ENCODE measurements at places on chromosomes 2 and 18. TPM values are rescaled to one million over a fixed set of nuclear protein-coding genes. Genes with fewer than 3 reads are reported as not detected.

GRCh38 chr2:150374492-150374891 is 113.0 kb downstream of the RND3 start:
- no peak for DNase-seq

PPIG gene
- 66.0 TPM for total RNA-seq

GRCh38 chr18:62717169-62717924 is 2.0 kb downstream of the PHLPP1 start:
- peak; percentile 21 for DNase-seq

GRCh38 chr2:107242811-107243210 is 356.8 kb upstream of the ST6GAL2 start:
- DNase-seq: no peak

GRCh38 chr18:67281746-67282145 is 234.8 kb downstream of the DSEL start:
- DNase-seq: no peak

GRCh38 chr2:168518555-168519066 is 62.5 kb downstream of the CERS6 start:
- DNase-seq: no peak

DNA sequence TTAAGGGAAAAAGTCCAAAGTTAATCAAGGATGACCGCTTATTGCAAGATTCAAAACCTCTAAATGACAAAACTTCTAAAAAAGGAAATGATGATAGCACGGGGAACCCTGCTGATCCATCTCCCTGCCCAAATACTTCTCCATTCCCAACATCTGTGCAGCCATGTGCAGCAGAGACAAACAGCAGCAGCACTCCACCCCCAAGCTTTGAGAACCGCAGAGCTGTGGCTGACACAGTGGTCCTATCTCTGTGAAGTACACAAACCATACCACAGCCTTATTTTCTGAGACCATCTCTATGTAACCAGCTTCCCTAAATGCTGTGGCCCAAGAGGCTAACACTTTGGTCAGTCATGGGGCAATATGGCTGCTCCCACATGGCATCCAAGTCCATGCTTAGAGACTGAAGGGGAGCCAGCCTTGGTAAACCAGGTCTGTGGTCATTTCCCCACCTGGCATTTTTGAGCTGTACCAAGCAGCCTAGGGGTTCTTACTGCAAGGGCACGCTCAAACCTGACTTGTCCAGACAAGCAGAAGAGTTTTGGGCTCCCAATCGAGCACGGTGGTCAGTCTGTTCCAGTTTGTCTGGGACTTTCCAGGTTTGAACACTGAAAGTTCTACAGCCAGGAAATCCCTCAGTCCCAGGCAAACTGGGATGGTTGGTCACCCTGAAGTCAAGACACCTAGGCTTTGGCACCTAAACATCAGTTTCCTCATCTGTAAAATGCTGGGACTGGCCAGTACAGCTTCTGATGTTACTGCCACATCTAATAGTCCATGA is 17.1 kb upstream of the NFE2L2 start:
- DNase-seq: no peak

- no peak for DNase-seq
These were observed 14.0 kb upstream of the IMP4 start for GRCh38 chr2:130328710-130329109.

GRCh38 chr2:109721135-109721534 is 73.0 kb upstream of the RGPD5 start:
- DNase-seq: no peak

- no peak for DNase-seq
These were observed 125.9 kb downstream of the NFATC1 start for GRCh38 chr18:79521416-79522205.

DNA sequence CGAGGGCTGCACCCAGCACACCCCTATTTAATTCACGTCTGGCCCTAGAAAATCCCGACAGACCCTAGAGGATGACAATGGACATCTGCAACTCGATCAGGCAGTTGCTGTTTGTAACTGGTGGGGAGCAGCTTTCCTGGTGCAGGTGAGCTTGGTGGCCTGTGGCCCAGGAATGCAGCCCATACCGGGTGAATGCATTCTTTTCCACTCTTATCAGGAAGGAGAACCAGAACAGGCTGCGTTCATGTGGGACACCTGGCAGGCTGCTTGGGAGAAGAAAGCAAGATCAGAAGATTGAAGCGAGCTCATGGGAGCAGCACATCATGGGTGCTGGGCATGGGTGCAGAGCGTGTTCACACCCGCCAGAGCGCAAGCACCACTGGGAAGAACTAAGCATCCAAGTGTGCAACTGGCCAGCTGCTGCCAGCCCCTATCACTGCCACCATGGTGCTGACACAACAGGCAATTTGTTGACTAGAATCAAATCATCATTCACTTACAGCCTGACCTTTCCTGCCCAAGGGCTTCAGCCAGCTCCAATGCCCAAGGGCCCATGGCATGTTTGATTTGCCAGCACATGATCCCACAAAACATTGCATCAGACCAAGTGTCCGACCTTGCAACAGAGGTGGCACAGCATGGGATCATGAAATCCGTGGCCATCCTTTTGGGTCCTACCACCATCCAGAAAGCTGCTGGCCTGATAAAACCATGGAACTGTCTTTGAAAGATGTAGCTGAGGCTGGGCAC is 241.7 kb upstream of the ID2 start:
- no peak for DNase-seq

DNA sequence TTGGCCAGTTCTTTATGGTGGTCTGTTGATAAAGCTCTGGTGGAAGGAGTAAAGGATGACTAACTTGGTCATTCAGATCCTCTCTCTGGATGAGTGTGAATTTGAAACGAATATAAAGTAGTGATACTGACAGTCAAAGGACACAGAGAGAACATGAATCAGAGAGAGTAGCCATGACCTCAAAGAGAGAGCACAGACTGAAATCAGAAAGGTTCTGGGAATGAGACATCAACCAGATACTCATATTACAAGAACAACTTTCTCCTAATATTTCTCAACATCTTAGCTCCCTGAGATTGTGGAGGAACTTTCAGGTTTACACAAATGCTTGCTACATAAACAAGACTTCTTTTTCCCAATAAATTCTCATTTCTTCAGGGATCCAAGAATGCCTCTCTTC is 849.1 kb upstream of the CHAC2 start:
- DNase-seq: no peak

- no peak for DNase-seq
These were observed 180.2 kb downstream of the TNS1 start for GRCh38 chr2:217822296-217823252.

- DNase-seq: no peak
These were observed 914.3 kb downstream of the DCC start for GRCh38 chr18:53254265-53254664.

DNA sequence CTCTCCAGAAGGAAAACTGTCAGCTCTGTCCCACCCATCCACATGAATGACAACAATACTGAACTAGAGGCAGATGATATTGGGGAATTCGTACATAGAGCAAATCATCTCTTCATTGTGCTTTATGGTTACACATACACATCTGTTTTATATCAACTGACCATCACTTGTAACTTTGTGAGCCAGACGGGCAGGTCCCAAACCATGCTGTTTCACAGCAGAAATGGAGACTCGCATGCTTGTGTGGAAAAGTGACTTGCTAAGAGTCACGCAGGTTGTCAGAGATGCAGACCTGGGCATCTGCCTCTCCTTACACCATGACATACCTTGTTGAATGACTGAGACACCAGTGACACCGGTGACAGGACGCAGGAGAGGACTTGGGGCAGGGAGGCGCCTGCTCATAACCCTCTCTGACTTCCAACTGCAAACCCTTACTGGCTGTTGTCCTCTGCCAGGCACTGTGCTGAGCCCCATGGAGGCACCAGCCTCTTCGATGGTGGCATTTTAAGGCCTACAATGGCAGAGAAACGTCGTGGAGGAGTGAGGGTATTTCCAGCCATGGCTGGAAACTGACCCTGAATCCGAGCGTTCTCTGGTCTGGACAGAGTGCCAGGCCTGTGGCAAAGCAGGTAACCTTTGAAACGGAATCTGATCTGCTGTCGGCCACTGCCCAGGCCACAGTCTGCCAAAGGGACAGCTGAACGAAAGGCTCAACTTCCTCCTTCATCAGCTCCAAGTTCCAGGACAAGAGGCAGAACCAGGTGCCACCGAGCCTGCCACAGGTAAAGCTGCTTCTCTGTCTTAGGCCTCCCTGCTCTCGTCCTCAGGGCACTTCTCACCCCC is 26.9 kb upstream of the ROCK2 start:
- DNase-seq: no peak

DNA sequence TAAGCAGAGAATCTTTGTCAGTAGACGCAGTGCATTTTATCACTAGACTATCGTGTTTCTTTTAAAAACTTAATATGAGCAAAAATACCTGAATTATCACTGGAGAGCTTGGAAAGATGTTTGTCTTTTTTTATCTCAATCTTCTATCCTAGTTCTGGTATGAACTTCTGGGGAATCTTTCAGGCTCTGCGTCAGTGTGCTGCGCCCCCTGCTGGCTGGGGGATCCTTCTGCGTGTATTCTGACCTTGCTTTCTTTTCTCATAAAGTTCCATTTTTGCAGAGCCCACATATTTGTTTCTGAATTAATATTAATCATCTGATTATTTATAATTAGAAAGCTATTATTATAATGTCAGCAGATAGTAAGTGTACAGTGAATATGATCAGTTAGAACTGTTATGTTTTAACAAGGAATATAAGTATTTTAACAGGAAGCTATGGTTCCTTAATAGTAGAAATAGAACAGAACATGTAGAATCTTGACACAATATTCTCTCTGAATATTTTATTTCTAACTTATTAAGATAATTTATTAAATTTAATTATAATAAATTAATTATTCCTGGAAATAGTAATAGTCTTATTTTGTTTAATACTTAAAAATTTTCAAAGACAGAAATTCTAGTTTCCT is 945.0 kb upstream of the CRIM1 start:
- DNase-seq: no peak

DNA sequence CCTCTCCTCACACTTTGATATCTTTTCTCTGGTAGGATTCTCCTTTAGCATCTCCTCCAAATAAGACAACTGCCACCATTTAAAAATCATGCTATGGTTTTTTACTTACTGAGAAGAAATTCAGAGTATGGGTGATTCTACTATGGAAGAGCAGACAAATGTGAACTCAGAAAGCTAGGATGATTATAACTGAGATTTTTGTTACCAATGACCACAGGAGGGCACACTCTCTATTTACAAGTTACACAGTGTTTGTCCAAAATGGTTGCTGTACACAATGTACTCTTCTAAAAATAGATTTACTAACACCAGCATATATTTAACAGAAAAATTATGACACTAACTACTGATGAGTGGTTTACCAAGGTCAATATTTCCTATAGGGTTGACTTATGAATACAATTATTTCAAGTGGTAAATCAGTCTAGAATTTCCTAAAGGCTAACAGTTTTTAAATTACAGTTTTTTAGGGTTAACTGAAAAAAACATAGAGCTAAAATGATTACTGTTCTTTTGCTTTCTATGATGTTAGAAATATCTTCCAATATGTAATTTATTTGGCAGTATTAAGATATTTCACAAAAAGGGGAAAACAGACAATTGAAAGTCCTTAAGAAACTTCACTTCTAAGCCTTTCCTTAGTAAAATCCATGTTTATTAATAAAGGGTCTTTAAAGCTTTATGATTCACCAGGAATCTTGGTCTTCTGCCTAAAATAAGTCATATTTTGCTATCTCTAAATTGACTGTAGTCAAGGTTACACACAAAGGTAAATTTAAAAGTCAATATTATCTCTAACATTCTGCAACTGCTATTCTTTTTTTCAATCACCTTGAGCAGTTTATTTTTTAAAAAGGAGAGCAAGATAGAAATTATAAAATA is 57.2 kb downstream of the MAP4K3 start:
- DNase-seq: no peak

ZC3H6 gene
- total RNA-seq: 17.7 TPM

DNA sequence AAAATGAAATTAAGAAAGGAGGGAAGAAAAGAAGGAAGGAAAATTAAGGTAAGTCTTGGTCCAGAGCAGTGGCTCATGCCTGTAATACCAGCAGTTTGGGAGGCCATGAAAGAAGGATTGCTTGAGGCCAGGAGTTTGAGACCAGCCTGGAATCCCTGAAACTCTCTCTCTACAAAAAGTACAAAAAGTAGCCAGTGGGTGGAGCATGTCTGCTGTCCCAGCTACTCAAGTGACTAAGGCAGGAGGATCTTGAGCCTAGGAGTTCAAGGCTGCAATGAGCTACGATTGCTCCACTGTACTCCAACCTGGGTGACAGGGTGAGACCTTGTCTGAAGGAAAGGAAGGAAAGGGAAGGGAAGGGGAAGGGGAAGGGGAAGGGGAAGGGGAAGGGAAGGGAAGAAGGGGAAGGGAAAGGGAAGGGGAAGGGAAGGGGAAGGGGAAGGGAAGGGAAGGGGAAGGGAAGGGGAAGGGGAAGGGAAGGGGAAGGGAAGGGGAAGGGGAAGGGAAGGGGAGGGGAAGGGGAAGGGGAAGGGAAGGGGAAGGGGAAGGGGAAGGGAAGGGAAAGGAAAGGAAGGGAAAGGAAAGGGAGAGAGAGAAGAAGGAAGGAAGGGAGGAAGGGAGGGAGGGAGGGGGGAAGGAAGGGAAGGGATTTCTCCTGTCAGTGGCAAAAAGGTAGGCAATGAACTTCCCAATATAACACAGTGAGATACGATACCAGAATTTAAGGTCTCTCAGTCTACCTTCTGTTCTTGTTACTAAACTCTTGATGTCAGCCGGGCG is 412.8 kb downstream of the CMPK2 start:
- DNase-seq: no peak

CTAGE1 gene
- not detected for total RNA-seq

- no peak for DNase-seq
These were observed 143.4 kb downstream of the UBE2E3 start for GRCh38 chr2:181123798-181124231.

- DNase-seq: no peak
These were observed 32.0 kb downstream of the ABCG5 start for GRCh38 chr2:43806719-43807031.

PLGLB1 gene
- 5.9 TPM for total RNA-seq

DNA sequence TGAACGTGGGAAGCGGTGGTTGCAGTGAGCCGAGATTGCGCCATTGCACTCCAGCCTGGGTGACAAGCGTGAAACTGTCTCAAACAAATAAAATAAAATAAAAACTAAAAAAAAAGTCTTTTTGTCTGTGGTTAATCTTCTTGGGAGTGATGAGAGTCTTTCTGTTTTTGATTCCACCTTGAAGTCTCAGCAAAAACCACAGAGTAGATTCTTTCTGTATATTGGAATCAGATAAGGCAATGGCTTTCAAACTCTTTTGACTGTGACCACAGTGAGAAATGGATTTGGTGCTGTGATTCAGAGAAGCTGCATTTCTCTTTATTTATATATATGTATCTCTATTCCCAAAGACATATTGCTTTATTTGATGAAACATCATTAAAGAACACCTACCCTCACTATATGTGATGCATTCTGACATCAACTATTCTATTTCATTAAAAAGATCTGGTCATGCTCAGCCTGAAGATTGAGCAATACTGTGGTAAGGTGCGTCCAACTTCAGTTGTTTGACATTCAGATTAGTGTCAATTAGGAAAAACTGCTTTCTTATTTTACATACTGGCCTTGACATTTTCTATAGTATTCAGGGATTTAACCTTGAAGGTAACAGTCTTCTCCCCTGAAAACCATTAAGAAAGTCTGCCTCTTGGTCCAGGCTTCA is 15.6 kb downstream of the HRH4 start:
- no peak for DNase-seq

All from T-helper 17 cell (primary cell).